ENCODE measurements at places on chromosomes 7 and 10.

DNA sequence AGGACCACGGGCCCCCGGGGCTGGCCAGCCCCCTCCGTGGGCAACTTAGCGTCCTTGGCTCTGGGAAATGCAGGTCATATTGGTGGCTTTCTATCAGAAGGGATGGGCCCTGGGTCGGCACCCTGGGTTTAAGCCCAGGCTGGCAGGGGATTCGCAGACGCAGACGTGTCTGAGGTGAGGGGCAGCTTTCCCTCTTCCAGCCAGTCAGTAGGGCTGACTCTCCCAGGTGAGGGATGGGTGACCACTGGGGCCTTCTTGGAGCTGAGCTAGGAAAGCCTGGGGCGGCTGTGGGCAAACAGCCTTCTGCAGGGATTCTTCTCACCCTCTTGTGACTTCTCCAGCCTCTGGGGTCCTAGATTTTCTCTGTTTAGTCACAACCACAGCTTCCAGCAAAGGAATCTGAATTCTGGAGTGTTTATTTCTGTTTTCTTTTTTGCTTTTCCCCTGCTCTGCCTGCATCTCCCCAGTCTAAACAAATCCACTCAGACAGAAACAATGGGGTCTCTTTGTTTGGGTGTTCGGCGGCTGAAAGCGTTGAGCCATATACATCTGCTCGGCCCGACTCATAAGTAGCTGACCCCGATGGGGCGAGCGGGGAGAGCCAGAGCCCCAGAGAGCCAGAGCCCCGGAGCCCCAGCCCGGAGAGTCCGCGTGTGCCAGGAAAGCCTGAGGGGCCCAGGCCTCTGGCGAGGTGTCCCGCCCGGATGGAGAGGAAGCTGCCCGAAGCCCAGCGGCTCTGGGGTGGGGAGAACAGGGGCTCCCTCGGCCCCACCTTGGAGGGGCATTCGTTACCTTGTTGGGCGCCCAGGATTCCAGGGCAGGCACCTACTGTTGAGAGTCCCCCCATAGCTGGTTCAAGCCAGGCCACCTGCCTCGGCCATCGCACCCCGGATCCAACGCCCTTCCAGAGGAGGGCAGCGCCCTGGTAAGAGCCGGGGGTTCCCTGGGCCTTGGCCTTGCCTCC, 2.0 kb downstream of the MNX1 start:
- DNase-seq = no peak

- DNase-seq = peak; percentile 43
Measured at GRCh38 chr10:96370584-96371157, 11.9 kb upstream of the OPALIN start.

GRCh38 chr10:91672021-91672608, 39.2 kb upstream of the PPP1R3C start:
- no peak for DNase-seq

DNA sequence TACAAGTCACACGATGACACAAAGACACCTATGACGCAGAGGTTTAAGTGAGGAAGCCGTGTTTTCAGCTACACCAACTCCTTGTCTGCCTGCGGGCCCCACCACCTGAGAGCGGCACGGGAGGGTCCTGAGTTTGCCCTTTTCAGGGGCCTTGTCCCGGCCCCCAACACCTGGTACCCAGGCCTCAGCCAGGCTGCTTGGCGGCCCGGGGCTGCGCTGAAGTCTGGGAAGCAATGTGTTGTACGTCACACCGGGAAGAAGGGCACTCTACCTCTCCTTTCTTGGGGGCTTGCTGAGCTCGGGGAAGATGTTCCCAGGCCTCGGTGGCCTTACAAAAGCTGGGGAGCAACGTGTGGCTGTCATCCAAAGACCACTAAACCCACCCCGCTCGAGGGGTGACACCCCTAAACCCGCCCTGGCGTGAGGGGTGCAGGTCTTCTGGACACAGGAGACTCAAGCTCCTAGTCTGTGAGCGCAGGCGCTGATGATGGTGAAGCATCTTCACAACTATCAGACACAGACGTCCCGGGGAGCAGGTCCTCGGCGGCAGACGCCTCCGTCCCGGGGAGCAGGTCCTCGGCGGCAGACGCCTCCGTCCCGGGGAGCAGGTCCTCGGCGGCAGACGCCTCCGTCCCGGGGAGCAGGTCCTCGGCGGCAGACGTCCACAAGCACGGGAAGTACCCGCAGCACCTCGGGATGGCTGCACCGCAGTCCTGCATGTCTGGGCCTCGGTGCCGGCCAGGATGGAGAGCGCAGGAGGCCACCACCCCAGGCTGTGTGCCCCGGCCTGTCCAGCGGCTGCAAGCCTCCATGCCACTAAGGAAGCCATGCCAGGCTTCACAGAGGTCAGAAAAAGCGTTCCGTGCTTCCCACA, 15.4 kb downstream of the CFAP46 start:
- no peak for DNase-seq

- no peak for DNase-seq
Measured at GRCh38 chr7:133118261-133118660, 36.4 kb upstream of the CHCHD3 start.

- DNase-seq = no peak
Measured at GRCh38 chr7:24896031-24896501, 83.9 kb downstream of the OSBPL3 start.

- no peak for DNase-seq
Measured at GRCh38 chr10:99661377-99661763, 2.1 kb downstream of the ENTPD7 start.

Data from T-cell (primary cell).